NAMALWA (cell line): ENCODE measurements at places on chromosomes 16 and 17.

- DNase-seq: peak; percentile 36
Observed at GRCh38 chr17:43308999-43309398, 75.2 kb upstream of the RNU2-1 start.

- DNase-seq: peak; percentile 23
Observed at GRCh38 chr17:4142107-4142900, 526 bp downstream of the ZZEF1 start.

GRCh38 chr17:27414271-27414670 lies 42.0 kb upstream of the KSR1 start:
- no peak for DNase-seq

- no peak for DNase-seq
Observed at GRCh38 chr17:72987166-72987565, 105.3 kb downstream of the SLC39A11 start.
